Regular cardiac myocyte (primary cell): ENCODE measurements at places on chromosomes 11 and 22. TPM values are rescaled to one million over a fixed set of nuclear protein-coding genes. Genes with fewer than 3 reads are reported as not detected.

Gene OR2AG2
- total RNA-seq, result under 0.01 and 0.28 TPM in 2 replicates

Gene KCNE3
- total RNA-seq, result 0.58 and 3.4 TPM in 2 replicates

Gene EMID1
- total RNA-seq, result 0.28 TPM in 1 of 2 replicates, not detected in the other

Gene MS4A8
- not detected in 2 replicates for total RNA-seq

Gene OR2D2
- 0.28 and 0.38 TPM in 2 replicates for total RNA-seq

Gene MISFA
- 0.19 and 2.0 TPM in 2 replicates for total RNA-seq

Gene CHRNA10
- total RNA-seq, result 0.56 and 0.96 TPM in 2 replicates

Gene MMP12
- total RNA-seq, result 0.56 TPM in 1 of 2 replicates, not detected in the other

Gene KRTAP5-9
- total RNA-seq, result not detected in 2 replicates

Gene FBLN1
- 6.7 and 18.3 TPM in 2 replicates for total RNA-seq

Gene RFPL3
- total RNA-seq, result not detected in 2 replicates

Gene CCDC81
- 2.5 and 12.1 TPM in 2 replicates for total RNA-seq

Gene OR2AG1
- not detected in 2 replicates for total RNA-seq

Gene DDIAS
- total RNA-seq, result 1.4 and 11.3 TPM in 2 replicates

Gene AMBRA1
- total RNA-seq, result 17.3 and 18.9 TPM in 2 replicates

Gene TRIM49B
- total RNA-seq, result not detected in 2 replicates

Gene NPAS4
- not detected in 2 replicates for total RNA-seq

Gene MS4A12
- not detected in 2 replicates for total RNA-seq

Gene VWCE
- 0.19 and 4.2 TPM in 2 replicates for total RNA-seq

Gene SEPTIN3
- under 0.01 TPM in 1 of 2 replicates, not detected in the other for total RNA-seq

Gene PHF5A
- 47.6 and 93.9 TPM in 2 replicates for total RNA-seq

Gene C11orf86
- not detected in 2 replicates for total RNA-seq

Gene SEC14L6
- total RNA-seq, result 0.28 TPM in 1 of 2 replicates, not detected in the other

Gene KDM4D
- total RNA-seq, result 0.56 and 0.77 TPM in 2 replicates

Gene OVCH2
- not detected in 2 replicates for total RNA-seq

Gene PRG3
- not detected in 2 replicates for total RNA-seq

Gene CD151
- total RNA-seq, result 299 and 568 TPM in 2 replicates

Gene RIC3
- not detected in 2 replicates for total RNA-seq

Gene PVALB
- not detected in 2 replicates for total RNA-seq

Gene ELMOD1
- total RNA-seq, result 1.7 and 2.8 TPM in 2 replicates

Gene FAR1
- 40.9 and 57.5 TPM in 2 replicates for total RNA-seq

Gene DDTL
- total RNA-seq, result under 0.01 TPM in 1 of 2 replicates, not detected in the other

Gene ART1
- not detected in 2 replicates for total RNA-seq

Gene MMP27
- total RNA-seq, result not detected in 2 replicates

Gene C11orf58
- 242 and 310 TPM in 2 replicates for total RNA-seq

Gene PRRG4
- total RNA-seq, result under 0.01 TPM in 2 replicates

Gene MFRP
- under 0.01 TPM in 1 of 2 replicates, not detected in the other for total RNA-seq

Gene APOBEC3B
- 0.56 and 13.0 TPM in 2 replicates for total RNA-seq

Gene FAM227A
- total RNA-seq, result 1.3 and 1.7 TPM in 2 replicates

Gene ENTHD1
- total RNA-seq, result under 0.01 TPM in 1 of 2 replicates, not detected in the other

Gene FGF3
- not detected in 2 replicates for total RNA-seq

Gene QSER1
- total RNA-seq, result 15.2 and 16.7 TPM in 2 replicates

Gene GTSE1
- total RNA-seq, result 0.56 and 11.3 TPM in 2 replicates

Gene PATE2
- 0.38 TPM in 1 of 2 replicates, not detected in the other for total RNA-seq

Gene MCM5
- 14.4 and 87.8 TPM in 2 replicates for total RNA-seq

Gene MS4A7
- not detected in 2 replicates for total RNA-seq

Gene ACTN3
- total RNA-seq, result under 0.01 and 0.28 TPM in 2 replicates

Gene MPPED1
- total RNA-seq, result not detected in 2 replicates

Gene RAPSN
- under 0.01 and 0.19 TPM in 2 replicates for total RNA-seq
